ENCODE measurements at places on chromosomes 2 and 18. TPM values are rescaled to one million over a fixed set of nuclear protein-coding genes. Genes with fewer than 3 reads are reported as not detected.

GRCh38 chr18:51013259-51013658 lies 16.8 kb upstream of the SMAD4 start:
- no peak for DNase-seq

DNA sequence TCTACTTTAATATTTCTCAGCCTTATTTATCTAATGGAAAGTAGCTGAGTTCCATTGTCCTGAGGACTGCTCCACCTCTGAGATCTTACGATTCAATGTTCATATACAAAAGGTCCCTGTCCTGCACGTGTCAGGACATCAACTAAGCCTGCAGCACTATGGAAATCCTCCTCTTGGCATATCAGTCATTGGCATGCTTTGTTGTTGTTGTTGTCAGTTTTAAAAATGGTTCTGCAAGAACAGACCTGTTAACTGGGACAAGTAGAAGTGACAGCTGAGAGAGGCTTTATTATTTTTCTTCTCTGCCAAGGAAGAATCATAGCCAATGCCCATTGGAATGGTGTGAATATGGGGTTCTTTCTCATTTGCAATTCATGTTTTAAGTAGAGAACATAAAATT lies 450.1 kb upstream of the PKDCC start:
- no peak for DNase-seq

GRCh38 chr2:52558265-52558664 lies 1209.3 kb upstream of the CHAC2 start:
- no peak for DNase-seq

GRCh38 chr2:70679259-70679658 lies 88.7 kb downstream of the ADD2 start:
- DNase-seq, result no peak

DNA sequence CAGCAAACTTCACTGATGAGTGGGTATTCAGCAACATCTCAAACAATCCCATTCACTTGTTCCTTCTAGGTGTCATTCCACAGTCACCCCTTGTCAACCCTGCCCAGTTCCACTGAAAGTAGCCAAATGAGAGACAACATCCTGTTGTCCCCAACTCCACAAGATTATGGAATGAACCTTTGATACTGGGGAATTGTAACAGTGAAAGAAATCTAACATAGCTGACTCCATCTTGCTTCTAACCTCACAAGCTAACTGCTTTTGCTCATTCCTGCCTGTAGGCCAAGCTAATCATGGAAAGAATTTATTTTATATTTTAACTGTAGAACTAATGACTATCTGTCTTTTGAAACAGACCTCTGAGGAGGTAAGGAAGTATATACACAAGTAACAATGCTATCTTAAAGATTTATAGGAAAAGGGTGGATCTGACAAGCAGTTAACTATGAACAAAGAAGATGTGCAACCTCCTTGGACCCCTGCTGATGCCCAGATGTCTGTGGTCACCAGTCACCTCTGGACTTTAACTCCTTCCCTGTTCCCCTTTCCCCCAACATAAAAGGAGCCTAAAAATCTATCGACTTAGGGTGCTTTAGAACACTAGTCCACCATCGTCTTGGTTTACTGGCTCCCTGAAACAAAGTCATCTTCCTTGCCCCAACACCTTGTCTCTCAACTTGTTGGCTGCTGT lies 6.9 kb upstream of the ANXA4 start:
- DNase-seq, result no peak

- DNase-seq, result no peak
Observed at GRCh38 chr2:112607680-112608438, 23.4 kb downstream of the CHCHD5 start.

GRCh38 chr2:26314243-26314642 lies 31.7 kb upstream of the SELENOI start:
- DNase-seq, result no peak

- DNase-seq, result peak; percentile 24
Observed at GRCh38 chr2:40220177-40220925, 231.5 kb downstream of the SLC8A1 start.

DNA sequence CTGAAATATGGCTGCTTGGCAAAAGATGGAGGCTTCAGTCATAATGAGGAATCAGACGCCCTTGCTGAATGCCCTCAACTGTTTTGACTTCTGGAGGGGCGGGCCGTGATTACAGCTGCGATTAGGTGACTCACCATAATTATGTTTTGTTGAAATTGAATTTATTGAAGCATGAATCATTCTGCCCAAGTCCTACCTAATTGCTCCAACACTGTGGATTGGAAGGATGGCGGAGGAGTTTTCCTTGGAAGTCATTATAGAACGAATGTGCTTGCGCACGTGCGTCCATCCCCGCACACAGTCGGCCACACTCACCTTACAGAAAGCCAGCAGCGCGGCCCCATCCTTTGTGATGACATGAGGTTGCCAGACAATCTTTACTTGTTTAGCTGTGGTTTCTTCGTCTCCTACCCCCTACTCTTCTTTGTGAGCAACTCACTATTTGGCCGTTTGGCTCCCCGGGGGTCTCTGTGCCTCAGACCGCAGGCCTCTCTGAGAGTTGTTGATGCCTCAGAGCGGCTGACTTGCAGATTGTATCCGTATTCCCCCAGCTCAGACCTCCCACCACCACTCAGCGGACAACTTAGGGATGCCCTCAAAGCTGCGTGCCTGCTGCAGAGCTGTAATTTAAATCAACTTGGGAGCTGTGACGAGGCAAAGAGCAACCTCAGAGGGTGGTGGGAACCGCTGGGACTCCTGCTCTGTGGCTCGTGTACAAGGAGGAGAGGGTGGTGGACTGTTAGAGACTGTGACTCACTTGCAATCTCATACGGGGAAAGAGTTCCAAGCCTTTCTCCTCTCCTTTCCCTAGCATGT lies 513.4 kb downstream of the TNS1 start:
- no peak for DNase-seq

DNA sequence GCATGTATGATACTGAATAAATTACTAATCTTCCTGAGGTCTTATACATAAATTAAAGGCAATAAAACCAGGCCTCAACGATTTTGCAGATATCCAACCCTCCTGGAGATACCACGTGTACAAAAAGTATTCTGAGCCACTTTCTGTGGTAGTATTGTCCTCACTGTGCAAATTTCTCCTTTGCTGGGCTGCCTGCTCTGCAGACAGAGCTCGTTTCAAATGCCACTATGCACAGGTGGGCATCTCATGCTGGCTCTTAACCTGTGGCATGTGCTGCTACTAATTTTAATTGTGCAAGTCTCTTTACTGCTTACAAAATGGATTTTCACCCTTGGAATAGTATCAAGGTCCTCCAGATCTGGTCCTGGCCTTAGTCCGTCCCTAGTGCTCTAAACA lies 66.4 kb upstream of the SLC16A14 start:
- no peak for DNase-seq

Gene CCDC74B
- 5.3 TPM for total RNA-seq
